ENCODE measurements at places on chromosomes 11 and 22. TPM values are rescaled to one million over a fixed set of nuclear protein-coding genes. Genes with fewer than 3 reads are reported as not detected.

DNA sequence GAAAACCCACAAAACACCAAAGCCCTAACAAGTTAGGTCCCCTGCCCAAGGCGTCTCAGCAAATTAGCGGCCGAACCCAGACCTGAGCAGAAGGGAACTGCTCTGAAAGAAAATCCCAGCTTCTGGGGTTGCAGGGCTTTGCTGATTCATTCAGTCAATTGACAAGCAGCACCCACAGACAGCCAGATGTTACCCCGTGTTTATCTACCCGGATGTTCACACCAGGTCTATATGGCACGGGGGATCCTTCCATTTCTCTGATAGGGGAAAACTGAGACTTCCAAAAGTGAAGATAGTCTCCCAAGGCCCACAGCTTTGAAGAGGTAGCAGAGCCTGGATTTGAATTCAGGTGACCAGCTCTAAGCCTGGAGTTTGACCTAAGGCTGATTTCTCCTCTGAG lies 14.0 kb upstream of the OAF start:
- DNase-seq = no peak

- DNase-seq = no peak
These were observed 15.8 kb upstream of the CARS1 start for GRCh38 chr11:3073029-3073435.

APOA1 gene
- not detected for total RNA-seq

ACP2 gene
- 29.9 TPM for total RNA-seq
